ENCODE measurements at places on chromosomes 6 and 20. TPM values are rescaled to one million over a fixed set of nuclear protein-coding genes. Genes with fewer than 3 reads are reported as not detected.

The AIF1 gene
- 6.3 TPM for polyA plus RNA-seq

The CCR6 gene
- 0.27 TPM for polyA plus RNA-seq

DNA sequence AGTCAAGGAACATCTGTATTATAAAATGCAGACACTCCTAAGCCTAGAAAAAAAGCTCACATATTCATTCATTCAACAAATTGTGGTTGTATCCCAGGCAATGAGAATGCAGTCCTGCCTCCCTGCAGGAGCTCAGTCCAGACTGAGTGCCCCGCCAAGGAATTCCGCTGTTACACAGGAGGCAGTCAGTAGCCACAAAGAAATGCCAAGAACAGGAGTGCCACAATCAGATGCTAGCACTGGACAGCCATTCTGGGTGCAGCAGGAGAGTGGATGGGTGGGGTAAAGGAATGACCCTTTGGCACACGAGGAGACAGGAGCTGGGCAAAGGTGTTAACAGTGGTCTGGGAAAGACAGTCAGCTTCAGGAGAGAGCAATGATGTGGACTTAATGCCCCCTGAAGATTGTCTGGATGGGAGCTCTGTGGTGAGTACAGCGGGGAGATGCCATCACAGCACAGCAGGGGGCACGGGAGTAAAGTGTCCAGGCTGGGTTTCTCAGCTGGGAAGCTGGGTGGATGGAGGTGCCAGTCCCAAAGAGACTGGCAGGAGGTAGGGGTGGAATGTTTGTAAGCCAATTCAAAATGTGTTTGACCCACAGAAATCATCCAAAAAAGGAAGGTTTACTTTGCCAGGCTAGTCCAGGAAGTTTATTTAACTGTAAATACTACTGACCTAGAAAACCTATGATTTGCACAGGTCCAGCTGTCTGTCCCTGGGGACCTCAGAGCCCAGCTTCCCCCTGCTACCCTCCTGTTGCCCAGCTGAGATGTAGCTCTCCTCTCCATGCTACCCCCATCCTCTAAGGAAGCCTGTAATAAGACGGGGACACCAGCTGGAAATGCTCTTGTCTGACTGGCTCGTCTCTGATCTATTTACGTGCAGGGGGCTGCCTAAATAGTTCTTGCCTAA, 84.1 kb downstream of the SLC23A2 start:
- no peaks in the 10 kb centered on the region for H3K27me3 ChIP-seq
- H3K4me3 ChIP-seq: no peak overlapping the region
- peaks cover 4% of the 10 kb centered on the region for H3K4me1 ChIP-seq
- H3K36me3 ChIP-seq: no peaks in the 10 kb centered on the region

GRCh38 chr6:41581381-41581991, 35.3 kb downstream of the FOXP4 start:
- H3K4me1 ChIP-seq: peaks cover 39% of the 10 kb centered on the region
- no peak overlapping the region for H3K4me3 ChIP-seq
- no peaks in the 10 kb centered on the region for H3K27me3 ChIP-seq

The LPIN3 gene
- 5.1 TPM for polyA plus RNA-seq

GRCh38 chr6:41743406-41744235, 3.6 kb downstream of the PGC start:
- no peak overlapping the region for H3K27ac ChIP-seq
- DNase-seq: no peak
- H3K27me3 ChIP-seq: no peaks in the 10 kb centered on the region
- no peak overlapping the region for H3K4me3 ChIP-seq
- H3K36me3 ChIP-seq: no peaks in the 10 kb centered on the region

The C20orf96 gene
- 19.3 TPM for polyA plus RNA-seq
